ENCODE measurements at places on chromosomes 12 and 14.
A peak's percentile ranks its signal among the peaks of the same experiment; 100 is the strongest.

DNA sequence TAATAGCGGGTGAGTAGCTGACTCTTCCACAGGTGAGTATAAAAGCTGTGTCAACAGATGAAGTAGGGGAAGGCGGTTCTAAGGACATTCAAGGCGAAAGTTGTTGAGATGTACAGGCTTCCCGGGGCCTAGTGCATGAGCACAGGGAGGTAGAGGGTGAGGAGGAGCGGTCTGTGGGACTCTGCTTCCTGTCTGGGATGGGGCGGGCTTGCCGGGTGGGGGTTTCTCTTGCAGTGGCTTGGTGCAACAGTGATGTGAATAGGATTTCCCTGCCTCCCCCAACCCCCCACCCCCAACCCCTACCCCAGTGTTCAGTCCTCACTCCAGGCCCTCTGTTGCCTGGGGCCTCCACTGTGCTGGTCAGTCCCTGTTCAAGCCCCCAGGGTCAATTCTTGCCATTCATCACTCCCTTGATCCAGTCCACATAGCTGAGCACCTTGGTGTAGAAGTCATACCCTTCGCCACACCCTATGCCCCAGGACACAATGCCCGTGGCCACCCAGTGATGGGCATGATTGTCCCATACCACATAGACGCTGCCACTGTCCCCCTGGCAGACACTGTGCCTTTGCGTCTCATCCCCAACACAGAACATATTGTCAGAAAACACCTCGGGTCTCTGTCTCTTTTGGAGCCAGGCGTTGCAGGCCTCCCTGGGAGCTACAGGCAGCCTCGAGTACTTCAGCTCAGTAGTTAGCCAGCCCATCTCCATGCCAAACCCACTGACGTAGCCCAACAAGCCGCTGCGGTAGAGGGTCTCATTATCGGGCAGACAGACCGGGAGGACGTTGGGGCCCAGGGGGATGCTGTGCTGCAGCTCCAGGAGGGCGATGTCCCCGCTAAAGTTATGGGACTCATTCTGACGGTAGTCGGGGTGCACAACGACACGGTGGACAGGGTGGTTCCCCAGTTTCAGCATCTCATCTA is 4.0 kb upstream of the C1R start:
- no peak for DNase-seq

GRCh38 chr12:113022563-113023297 is 33.8 kb upstream of the DTX1 start:
- no peak for DNase-seq

GRCh38 chr12:8513256-8513655 is at the start of gene CLEC4D:
CLEC4D (plus strand) TSS chr12:8513503; CDS start chr12:8513733, 230 bp downstream.
- no peak for DNase-seq

DNA sequence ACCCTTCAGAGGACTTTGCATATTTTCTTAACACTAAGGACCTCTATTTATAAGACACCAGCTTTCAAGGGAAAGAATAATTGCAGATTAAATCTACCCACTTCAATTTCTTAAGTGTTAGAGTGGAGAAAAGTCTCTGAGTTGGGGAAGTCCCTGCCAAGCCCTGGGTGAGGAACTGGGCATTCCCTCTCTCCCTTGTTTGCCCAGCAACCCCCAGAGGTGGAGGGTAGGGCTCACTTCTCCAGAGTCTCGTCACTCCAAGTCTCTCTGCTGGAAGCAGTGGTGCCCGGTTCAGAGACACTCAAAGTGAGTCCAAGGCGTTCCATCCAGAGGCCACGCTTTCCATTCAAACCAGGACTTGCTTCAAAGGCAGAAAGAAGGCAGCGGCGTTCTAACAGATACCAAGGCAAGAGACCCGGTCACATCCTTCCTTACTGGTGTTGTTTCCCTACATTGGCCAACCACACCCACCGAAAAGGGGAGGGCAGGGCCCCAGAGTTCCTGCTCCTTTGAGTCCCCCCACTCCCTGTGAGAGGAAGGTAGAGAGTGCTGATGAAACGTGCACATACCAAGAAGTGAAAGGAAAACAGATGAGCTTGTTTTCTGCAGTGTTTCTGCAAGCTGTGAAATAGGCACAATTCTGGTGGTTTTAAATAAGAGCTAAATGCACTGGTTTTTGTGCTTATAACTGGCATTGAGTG is 6.1 kb upstream of the BDKRB2 start:
- no peak for DNase-seq

GRCh38 chr14:70425354-70425753 is 8.5 kb upstream of the SYNJ2BP start:
- no peak for DNase-seq

DNA sequence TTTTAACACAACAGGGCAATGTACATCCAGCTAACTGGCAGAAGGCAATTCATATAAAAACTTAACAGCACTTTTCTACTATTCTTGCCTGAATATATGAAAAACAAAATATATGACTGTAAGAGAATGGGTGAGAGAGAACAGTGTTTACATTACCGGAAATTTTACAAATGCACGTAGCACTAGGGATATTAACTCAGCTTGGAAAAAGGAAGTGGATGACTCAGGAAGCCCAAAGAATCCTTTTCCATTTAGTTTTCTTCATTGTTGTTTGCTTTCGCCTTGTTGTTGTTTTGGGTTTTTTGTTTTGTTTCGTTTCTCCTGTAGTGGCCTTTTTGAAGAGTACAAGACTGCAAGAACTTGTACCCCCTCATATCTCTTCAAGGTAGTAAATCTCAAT is 295.5 kb downstream of the EGLN3 start:
- no peak for DNase-seq

GRCh38 chr12:108332791-108333382 is 6.2 kb downstream of the CMKLR1 start:
- DNase-seq = peak; percentile 76

- no peak for DNase-seq
Measured at GRCh38 chr14:75318353-75318752, 39.7 kb downstream of the FOS start.

DNA sequence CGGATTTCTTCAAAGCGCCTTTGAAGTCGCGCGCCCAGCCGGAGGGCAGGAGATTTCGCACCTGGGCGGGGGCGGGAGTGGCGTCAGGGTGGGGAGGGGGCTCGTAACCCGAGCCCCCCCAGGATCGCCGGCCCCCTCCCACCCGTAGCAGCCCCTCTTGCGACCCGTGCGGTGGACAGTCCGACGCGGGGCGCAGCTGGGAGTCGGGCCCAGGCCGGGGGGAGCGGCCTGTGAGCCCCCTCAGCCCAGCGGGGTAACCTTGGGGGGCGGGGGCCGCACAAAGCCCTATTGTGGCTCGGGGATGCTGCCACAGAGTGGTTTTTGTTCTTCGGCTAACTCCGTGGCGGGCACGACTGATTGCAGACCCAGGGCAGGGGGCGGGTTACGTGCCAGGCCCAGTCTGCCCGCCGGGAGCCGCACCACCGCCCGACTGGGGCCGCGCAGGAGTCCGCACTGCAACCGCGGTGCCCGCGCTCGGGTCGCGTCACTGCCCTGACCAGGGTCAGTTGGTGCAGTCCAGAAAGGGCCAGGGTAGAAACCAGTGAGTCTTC is 4.2 kb upstream of the AAAS start:
- no peak for DNase-seq

GRCh38 chr12:45575823-45576475 is 153.6 kb upstream of the ARID2 start:
- no peak for DNase-seq

GRCh38 chr12:103272949-103273348 is 222.8 kb downstream of the C12orf42 start:
- no peak for DNase-seq

DNA sequence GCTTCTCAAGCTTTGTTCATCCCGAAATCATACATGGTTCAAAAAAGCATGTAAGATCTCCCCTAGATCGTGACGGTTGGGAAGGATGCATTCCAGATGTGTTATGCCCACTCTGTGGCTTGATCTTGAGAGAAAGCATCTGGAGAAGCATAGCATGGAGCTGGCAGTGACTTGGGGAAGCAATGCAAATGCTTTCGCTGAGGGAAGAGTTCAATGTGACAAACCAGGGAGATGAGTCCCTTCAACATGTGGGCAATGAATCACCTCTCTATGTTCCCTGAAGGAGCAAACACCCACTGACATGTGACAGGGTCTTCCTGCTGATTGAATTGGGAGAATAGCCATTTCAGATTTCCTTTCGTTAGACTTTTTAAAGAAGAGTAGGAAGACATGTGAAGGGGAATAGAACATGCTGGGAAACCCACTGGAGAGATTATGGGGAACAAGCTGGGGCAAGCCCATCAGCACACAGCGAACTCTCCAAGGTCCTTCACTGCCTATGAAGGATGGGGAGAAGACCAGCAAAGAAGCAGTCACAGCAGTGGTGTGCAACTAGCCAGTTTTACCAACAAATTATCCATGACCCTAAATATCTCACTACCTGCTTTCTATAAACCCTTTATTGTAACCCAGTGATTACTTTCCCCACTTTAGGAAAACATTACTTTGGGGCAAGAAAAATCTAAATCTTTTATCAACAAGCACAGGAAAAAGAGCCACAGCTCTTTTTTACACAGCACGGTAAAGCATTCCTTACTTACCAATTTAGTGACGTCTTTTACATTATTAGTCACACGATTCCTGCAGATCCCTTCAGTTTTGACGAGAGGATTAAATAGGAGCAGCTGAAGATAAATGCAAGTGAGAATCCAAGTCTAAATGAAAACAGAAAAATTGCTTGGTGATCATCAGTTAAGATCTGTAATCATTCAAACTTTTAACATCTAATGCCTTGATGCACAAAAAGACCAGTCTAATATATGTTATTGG is 35.0 kb downstream of the KITLG start:
- peak; percentile 69 for DNase-seq

- no peak for DNase-seq
Measured at GRCh38 chr14:79370969-79371368, 840.3 kb downstream of the DIO2 start.

GRCh38 chr12:83168751-83169150 is 482.0 kb downstream of the TMTC2 start:
- no peak for DNase-seq

GRCh38 chr12:94640134-94640928 is 10.0 kb downstream of the TMCC3 start:
- DNase-seq = peak; percentile 33

- DNase-seq = no peak
Measured at GRCh38 chr12:124397807-124398577, 103.1 kb downstream of the RFLNA start.

GRCh38 chr14:50055461-50056228 is 60.7 kb downstream of the VCPKMT start:
- DNase-seq = no peak

DNA sequence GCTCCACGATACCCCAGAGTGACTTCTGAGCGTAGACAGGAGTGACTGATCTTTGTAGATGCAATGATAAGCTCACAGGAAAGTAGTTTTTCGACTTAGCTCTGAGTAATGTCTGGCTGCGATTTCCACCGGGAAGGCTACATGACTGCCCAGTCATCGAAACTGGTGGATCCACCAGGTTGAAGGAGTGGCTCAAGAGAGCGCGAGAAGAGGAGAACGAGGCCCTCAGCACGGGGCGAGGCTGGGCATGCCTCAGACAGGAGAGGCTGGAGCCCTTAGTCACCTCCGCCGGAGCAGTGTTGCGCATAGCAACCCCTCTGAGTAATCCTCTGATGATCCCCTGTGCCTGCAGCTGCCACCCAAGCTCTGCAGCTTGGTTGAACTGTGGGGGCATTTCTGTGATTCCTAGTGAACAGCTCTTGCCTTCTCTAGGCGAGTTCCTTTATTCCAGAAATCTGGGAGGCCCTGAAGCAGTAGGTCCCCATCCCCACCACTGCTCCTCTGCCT is 25.6 kb downstream of the ELK3 start:
- peak; percentile 90 for DNase-seq

DNA sequence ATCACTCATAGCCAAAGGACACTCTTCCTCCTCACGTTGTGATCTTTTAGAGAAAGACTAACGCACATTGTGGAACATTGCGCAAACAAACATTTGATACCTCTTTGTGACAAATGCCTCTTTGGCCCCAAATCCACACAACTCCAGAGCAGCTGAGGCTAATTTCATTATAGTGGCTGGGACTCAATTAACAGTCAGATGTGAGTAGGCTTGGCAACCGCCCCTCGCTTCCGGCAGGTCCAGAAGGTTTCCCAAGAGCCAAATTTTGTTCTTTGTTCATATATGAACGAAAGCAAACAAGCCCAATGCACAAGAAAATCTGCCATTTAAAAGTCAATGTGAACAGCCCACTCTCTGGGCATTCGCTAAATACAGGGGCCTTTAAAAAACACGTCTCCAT is 273.9 kb downstream of the GLT1D1 start:
- no peak for DNase-seq

DNA sequence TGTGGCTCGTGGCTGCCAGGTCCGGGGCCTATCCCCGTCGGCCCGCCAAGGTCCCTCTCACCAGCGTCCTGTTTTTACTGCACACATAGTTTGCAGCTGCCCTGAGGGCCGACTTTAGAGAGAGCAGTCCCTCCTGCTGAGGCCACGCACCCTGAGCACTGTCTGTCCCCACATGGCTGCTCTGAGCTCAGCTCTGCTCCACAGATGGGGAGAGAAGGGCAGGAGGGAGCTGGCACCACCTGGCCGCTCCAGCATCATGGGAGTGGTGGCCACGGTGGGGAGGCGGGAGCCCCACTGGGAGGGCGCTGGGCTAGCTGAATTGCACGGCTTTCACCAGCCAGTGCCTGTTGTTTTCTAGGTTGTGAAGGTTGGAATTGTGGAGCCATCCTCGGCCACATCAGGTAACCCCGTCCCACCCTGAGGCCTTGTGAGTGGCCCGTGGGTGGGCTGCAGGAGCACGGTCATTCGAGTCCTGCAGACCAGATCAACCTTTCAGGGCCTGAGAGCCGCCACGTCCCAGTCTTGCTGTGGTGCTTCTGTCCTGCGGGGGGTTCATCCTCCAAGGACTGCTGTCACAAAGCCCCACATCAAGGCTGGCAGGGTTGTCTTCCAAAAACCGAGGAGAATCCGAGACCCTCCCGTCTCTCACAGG is 7.4 kb upstream of the TEX22 start:
- no peak for DNase-seq

DNA sequence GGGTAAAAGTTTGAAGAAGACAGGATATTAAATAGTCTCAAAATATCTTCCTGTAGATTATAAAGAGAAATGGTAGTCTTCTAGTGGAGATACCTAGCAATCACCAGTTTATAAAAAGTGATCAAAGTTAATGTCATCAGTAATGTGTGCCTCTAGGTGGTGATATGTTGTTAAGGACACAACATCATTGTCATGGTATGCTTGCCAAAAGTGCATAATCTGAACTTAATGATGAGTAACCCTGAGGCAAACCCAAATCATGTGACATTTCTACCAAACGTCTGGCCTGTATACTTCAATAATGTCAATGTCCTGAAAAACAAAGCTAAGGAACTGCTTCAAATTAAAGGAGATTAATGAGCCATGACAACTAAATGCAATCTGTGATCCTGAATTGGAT is 214.7 kb downstream of the PHLDA1 start:
- peak; percentile 84 for DNase-seq

DNA sequence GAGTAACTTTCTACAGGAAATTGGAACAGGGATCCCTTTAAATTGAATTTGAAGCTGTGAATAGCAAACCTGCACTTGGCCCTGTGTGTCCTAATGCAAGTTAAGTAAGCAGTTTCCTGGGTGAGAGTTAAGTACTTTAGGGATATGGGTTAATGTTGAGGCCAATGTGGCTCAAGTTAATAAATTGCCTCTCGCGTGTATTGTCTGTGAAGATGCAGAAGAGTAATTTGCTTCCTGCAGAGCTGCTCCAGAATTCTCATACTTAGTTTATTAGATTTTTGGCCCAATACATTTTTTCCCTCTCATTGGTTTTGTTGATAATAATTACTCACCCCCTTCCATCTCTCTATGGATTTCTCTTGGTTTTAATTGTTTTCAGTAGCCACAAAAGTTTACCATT is 86.5 kb downstream of the SLC25A47 start:
- DNase-seq = no peak
